HS-5 (cell line): ENCODE measurements at places on chromosomes 16 and 17.

GRCh38 chr16:77842468-77842867 is 54.1 kb downstream of the VAT1L start:
- DNase-seq = no peak

DNA sequence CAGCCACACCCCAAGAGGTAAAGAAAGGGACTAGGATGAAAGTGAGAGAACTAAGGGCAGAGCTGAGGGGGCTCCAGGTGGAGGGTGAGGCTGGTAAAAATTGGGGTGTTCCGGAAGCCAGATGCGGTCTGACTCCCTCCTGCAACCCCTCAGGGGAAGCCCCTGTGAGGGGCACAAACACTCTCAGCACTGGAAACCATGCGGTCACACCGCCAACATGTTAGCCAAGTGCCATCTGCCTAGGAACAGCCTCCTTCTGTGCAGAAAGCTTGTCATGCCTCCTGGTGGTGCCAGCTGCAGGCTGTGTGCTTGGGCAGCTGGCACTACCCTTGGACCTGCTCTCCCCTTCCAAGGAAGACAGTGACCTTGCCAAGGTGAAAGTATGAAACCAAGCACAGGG is 83.5 kb upstream of the RPL38 start:
- no peak for DNase-seq

- DNase-seq = no peak
These were observed 172.4 kb upstream of the CACNG5 start for GRCh38 chr17:66662496-66662895.

DNA sequence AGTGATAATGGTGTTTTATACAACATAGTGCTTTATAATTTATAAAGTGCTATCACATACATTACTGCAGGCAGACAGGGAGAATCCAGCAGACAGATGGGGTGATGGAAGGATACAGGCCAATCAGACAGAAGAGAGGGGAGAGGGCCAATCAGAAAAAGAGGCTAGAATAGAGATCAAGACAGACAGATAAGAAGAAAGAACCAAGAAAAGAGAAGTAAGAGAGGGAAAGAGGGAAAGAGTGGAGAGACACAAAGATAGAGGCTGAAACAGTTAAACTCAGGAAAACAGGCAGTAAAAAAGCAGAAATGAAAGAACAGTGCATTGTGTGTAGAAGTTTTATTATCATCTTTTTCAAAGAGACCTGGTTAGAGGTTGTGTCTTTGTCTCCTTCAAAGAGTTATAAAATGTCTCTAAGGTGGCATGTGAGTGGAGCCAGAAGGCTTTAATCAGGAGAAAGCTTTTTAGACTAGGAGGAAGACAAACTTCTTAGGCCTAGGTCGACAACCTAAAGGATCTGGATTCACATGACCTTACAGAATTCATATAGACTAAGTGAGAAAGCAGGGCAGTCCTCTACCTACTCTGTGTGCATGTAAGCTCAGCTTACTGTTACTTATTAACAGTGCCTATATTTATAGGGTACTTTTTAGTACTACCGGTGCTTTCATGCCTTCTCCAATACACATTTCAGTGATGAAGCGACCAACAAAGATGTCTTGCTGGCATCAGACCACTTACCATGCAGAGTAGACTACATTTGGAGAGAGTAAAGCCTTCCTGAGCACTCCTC is 8.3 kb upstream of the CHD3 start:
- no peak for DNase-seq

- no peak for DNase-seq
These were observed 200.5 kb upstream of the ASIC2 start for GRCh38 chr17:33493566-33493965.

DNA sequence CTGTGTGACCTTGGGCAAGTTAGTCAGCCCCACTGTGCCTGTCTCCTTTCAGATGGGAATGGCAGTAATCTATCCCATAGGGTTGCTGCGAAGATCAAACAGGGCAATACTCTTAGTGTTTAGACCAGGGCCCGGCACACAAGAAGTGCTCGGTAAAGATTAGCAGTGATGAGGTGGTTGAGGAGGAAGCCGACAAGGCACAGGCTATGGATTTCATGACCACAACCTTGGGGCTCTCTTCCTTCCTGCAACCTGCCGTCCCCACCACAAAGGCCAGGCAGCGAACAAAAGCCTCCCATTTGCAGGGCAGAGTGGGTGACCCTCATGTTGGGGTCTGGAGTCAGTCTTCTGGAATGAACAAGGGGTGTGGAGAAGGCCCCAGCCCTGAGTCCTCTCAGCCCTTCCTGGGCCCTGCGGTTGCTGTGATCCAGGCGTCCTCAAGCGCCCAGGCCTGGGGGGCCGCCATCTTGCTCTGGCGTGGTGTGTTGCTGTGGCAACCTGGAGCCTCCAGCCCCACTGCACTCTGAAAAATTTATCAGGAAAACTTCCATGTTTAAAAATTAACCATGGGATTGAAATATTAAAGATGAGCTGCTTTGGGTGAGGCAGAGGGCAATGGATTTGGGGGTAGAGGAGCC is 9.8 kb downstream of the ADAM11 start:
- no peak for DNase-seq

DNA sequence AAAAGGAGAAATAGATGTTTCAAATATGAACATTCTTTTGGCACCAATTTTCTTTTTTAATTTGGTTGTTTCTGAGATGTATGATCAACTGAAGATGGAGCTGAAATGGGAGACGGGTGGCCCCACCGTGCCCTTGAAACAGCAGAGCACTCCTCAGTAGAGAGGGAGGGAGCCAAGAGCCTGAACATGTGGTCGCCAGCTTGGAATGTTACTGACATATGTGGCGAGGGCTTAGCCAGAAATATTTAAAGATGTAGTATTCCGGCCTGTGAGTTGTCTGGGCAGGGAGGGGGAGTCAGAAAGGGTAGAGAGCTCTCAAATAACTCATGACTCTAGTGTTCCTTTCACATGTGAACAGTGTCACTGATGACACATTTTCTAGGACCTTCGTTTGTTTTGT is 13.3 kb upstream of the MRC2 start:
- DNase-seq = peak; percentile 62

GRCh38 chr17:45300060-45300751 is 16.6 kb downstream of the MAP3K14 start:
- DNase-seq = no peak

- peak; percentile 88 for DNase-seq
These were observed 2.3 kb downstream of the LRRC3C start for GRCh38 chr17:39929646-39930407.

GRCh38 chr16:87375426-87376135 is 8.0 kb downstream of the FBXO31 start:
- no peak for DNase-seq

DNA sequence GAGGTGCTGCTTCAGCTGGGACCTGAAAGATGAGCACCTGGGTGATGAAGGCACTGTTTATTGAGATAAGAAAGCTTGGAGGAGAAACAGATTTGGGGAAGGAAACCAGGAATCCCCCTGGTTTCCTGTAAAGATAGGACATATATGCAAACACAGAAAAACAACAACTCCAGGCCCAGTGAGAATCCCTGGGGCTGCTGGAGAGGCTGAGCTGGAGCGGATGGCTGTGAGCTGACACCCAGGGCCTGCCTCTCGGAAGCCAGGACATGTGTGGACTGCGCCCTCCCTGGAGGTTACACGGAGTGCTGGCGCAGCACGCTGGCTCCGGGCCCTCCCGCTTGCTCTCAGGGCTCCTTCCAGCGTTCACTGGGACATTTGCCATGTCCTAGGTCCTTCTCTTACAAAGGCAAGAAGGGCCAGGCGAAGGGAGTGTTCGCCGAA is 57.5 kb downstream of the CYB5B start:
- no peak for DNase-seq

DNA sequence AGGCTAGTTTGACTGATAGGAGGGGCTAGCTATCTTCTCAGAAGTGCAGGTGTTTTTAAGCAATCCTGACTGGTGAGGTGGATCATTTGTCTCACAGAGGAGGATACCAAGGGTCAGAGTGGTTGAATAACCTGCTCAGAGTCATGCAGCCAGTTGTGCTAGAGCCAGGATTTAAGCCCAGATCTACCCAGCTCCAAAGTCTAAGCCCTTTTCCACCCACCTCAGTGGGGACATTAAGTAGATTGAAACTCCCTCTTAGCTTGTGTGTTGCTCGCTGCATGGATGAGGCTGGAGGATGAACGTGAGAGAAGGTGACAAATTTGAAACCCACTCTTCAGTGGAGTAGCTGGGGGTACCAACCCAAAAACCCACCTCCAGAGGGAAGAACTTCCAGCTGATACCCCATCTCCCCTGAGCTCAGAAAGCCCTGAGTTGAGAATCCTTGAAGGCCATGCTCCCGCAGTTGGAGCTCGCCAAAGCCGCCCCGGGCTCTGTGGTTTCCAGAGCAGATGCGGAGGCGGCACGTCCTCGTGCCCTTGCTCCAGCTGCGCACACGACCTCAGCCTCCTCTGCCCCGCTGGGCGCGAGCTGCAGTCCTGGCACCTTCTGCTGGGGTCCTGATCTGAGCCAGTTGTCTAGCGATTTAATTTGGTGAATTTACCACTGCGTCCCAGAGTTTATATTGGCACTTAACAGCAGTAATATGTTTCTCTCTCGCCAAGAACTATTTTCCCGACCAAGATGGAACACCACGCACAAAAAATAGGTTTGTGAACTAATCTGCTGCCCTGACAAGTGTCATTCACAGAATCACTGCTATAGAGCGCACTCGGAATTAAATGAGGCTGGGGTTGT is 159.5 kb downstream of the CCDC182 start:
- DNase-seq = no peak

DNA sequence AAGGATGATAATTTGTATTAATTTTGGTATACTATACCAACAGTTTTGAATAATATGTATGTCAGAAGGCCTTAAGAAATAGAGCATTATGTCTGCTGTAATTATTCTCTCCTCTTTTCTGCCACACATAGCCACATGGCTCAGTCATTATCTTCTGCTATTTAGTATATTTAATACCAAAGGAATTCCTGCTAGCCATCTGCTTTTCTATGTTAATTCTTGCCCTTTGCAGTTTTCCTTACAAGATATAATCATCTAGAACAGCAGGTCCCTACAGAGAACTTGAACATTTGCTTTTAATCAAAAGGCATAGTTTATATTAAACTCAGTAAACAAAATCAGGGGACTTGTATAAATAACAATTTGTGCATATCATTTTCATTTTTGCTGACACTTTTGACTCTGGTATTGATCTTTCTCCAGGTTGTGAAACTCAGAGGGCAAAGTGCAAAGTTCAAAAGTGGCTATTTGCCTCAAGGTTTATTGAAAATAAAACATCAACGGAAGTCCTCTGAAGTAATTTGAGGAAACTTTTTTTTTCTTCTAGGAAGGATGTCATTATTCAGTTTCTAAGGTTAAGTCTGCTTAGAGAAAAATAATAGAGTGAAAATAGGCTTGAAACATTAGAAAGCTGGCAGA is 702.0 kb downstream of the KCNJ2 start:
- no peak for DNase-seq

DNA sequence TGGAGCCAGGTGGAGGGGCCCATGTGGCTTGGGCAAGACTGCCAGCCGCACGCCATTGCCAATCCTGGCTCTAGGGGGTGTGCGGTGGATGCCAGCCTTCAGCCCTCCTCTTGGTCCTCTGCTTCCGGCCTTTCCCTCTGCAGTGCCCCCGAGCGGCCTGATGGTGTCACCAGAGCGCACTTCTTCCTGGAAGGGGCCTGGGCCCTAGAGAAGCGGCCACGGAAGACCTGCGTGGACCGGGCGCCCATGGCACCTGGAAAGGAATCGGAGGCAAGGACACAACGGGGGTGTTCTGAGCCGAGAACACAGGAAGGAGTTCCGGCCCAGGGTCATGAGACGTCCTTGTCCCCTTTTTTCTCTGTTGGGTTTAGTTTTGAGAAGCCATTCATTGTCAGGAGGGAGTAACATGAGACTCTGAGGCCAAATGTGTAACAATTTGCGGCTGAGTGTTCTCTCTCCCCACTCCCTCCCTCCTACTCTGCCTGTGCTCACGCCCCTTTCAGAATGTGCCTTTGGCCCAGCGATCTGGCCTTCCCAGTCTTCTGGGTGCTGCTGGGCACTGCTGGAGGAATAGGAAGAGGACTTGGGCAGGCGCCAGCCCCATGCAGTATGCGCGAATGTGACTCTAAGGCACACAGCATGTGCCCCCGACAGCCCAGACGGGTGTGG is 92.8 kb downstream of the IRX3 start:
- peak; percentile 14 for DNase-seq

DNA sequence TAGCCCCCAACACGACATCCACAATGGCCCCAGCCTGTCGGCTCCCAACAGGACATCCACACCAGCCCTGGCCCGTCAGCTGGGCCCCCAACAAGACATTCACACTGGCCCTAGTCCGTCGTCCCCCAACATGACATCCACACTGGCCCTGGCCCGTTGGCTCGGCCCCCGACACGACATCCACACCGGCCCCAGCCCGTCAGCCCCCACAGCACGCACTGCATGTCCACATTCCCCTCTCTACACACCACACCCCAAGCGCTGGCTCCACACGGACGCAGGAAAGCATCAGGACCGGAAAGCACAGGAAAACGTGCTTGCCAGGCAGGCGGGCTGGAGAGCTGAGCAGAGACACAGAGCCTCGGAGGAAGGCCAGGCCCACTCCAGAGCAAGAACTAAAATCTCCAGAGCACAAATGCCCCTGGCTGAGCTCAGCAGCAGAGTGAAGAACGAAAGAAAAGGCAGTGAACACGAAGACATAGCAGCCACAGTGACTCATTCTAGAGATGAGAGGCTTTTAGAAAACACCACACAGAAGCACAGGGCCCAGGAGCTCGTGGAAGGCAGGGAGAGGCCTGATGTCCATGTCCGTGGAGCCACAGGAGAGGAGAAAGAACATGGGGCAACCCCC is 50.6 kb downstream of the LMF1 start:
- no peak for DNase-seq

- DNase-seq = peak; percentile 34
These were observed 338.5 kb downstream of the PMP22 start for GRCh38 chr17:14926526-14927122.

- DNase-seq = no peak
These were observed 1.9 kb downstream of the EPN3 start for GRCh38 chr17:50534222-50534978.

DNA sequence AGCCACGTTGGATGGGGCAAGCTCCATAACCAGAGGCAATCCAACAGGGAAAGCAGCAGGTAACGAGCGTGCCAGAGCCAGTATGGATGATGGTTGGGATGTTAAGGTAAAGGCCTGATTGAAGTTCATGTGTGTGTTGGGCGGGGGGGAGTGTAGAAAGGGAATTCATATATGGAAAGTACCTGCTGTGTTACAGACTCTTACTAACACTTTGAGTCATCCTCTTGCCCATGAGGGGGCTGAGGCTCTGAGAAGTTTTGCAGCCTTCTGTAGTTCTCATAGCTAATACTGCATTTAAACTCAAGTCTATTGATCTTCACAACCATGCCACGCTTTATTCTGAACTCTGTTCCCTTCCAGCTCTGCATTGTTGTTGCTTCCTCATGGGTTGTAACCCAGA is 28.5 kb downstream of the SYCE1L start:
- DNase-seq = no peak

GRCh38 chr17:4766201-4766600 is 5.5 kb upstream of the TM4SF5 start:
- no peak for DNase-seq

DNA sequence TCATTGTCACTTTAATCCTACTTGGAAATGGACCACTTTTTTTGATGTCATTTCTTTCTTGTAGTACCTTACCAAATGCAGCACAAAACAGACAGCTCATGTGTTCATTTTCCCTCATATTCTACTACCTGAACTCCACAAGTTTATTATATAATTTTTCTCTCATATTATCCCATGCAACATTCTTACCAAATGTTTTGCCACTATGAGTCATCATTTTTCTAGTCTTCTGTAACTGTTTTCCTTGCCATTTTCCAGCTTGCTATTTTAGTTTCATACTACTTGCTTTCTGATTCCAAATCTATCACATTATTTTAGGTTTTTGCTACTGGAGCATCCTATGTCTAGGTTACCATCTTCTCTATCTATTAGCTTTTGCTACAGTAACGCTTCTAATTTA is 332.7 kb downstream of the ZFHX3 start:
- no peak for DNase-seq
